ENCODE measurements at places on chromosomes 16 and 17.

- DNase-seq: no peak
Observed at GRCh38 chr17:78458736-78459335, 80.4 kb downstream of the PGS1 start.

GRCh38 chr17:4590981-4591453 lies 6.7 kb downstream of the SMTNL2 start:
- no peak for DNase-seq

DNA sequence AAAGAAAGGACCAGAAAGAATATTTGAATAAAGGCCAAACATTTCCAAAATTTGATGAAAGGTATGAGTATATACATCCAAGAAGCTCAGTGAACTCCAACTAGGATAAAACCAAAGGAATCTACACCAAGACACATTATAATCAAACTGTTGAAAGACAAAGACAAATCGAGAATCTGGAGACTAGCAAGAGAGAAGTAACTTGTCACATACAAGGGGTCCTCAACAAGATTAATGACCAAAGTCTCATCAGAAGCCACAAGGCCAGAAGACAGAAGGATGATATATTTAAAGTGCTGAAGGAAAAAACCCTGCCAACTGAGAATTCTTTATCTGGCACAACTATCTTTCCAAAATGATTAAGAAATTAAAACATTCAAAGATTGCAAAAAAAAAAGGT lies 9.3 kb upstream of the IL21R start:
- no peak for DNase-seq

GRCh38 chr16:3511286-3512180 lies 10.7 kb downstream of the CLUAP1 start:
- no peak for DNase-seq

DNA sequence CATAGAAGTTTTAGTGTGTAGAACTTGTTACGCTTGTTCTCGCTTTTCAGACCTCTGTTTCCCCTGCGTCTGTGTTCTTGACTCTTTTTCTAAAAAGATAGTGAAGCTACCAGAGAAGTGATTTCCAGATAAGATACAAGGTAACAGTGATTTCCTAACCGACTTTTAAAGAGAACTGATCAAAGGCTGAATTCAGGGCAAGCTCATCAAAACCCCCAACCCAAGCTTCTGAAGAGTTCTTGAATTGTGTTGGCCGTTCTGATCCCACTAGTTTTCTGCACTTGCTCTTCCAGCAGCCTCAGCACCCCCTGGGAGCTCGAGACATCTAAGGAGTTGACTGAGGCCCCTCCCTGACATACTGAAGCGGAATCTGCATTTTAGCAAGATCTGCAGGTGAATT lies 12.7 kb upstream of the NSMCE1 start:
- DNase-seq: no peak

GRCh38 chr16:72394526-72394925 lies 222.6 kb upstream of the PMFBP1 start:
- no peak for DNase-seq

GRCh38 chr16:15942931-15943690 lies 6.3 kb upstream of the ABCC1 start:
- DNase-seq: no peak

DNA sequence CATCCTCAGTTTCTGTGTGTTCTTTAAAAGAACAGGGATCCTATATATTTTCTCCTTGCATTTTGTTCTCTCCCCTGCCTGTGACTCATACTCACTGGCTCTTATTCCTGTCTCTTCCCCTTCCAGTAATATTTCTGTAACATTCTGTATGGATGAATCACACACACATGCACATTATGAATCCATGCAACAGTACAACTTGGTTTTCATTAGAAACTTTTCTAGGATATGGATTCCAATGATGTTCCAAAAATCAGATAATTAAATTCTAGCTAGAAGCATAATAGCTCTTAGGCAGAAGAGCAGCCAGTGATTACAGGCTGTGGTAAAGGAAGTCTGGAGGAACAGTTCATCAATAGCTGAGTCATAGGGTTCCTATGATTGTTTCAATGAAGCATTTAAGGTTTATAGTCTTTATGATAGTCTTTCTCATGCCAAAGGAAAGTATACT lies 119.6 kb upstream of the PMFBP1 start:
- DNase-seq: no peak

DNA sequence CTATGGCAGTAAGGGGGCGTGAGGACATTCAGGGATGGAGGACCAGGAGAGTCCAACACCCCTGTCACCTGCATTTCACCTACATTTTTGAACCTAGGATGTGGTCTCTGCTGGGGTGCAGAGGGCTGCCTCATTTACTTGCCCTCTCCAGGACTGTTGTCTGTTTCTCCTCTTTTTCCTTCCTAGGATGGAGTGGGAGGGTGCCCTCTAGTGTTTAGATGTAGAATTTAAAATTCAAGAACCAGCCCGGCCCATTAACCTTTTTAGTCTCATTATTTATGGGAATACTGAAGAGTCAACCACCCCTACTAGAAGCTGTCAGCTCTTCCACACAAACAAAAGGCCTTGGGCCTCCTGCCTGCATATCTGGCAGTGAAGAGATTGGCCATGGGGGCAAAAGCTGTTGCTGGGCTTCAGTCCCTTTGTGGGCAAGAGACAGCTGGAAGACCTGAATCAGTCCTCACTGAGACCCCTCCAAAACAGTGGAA lies 2.5 kb upstream of the STARD3 start:
- DNase-seq: peak; percentile 66

- no peak for DNase-seq
Observed at GRCh38 chr16:86019446-86020047, 120.6 kb downstream of the IRF8 start.

GRCh38 chr16:57260294-57260929 lies 15.4 kb downstream of the ARL2BP start:
- DNase-seq: no peak

GRCh38 chr17:43528319-43528987 lies 17.7 kb downstream of the ETV4 start:
- no peak for DNase-seq

DNA sequence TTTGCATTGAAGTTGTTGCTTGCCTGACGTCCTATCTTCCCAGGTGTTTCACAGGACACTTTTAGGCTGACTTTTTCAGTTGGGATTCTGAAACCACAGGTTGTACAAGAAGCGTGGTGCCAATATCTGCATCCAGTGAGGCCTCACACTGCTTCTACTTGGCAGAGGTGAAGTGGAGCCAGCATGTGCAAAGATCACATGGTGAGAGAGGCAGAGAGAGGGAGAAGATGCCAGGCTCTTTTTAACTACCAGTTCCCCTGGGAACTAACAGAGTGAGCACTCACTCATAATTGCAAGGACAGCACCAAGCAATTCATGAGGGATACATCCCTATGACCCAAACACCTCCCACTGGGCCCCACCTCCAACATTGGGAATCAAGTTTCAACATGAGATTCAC lies 5.8 kb upstream of the ABCA6 start:
- DNase-seq: no peak

- DNase-seq: no peak
Observed at GRCh38 chr16:80023865-80024264, 423.3 kb upstream of the MAF start.

DNA sequence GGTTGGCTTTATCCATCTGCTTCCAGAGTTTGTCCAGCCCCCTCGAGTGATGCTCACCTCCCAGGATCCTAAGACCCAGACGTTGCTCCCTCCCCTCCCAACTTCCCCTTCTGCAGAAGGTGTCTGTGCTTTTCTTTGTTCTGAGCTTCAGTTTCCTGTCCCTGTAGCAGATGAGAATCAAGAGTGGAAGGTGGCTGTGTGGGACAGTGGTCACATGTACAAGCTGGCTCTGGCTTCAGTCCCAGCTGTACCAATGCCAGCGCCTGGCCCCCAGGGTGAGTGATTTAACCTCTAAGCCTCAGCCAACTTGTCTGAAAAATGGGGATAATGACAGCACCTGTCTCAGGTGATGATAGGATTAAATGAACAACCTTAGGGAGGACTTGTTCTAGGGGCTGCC lies 7.7 kb downstream of the PRR15L start:
- DNase-seq: no peak

DNA sequence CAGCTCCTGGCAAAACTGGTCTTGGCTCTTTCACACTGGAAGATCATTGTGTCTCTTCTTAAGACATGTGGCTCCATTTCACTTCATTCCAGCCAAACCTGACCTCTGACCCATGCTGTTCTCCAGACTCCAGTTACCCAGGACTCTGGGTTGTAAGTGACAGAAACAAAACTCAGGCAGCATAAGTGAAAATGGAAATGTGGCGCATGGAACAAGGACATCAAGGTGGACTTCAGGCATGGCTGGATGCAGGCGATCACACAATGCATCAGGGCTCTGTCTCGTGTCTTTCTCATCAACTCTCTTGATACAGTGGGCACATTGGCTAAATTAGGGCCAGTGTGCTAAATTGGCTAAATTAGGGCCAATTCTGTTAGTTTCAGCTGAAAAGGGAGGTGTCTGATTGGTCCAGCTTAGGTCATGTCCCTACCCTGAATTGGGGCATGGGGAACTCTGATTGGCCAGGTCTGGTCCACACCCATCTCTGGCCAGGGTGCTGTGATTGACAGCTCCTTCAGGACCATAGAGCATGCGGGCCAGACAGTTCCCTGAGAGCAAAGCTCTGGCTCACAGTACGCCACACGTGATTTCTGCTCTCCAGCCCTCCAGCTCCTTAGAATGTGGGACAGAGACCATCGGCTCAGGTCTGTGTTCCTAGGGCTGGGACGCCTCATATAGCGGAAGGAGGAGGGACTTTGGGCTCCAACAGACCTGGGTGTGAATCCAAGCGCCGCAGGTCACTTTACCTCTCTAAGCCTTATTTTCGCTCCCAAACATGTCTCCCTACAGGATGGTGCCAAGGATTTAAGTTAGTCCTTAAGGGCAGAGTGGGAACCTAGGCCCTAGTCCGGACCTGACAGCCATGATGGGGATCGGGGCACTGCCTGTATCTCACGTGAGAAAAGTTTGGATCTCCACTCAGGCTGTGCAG lies 17.5 kb downstream of the SOCS1 start:
- DNase-seq: no peak

- no peak for DNase-seq
Observed at GRCh38 chr17:1179818-1180742, at the start of gene ABR. Gene ABR, minus strand, starts transcription at chr17:1179981. Its CDS starts 254 bp downstream, at chr17:1179727.

- DNase-seq: no peak
Observed at GRCh38 chr16:25148568-25149215, 37.1 kb downstream of the LCMT1 start.

GRCh38 chr17:49496867-49497147 lies 1.7 kb downstream of the NGFR start:
- DNase-seq: no peak

- no peak for DNase-seq
Observed at GRCh38 chr17:72714357-72714966, 378.0 kb downstream of the SLC39A11 start.

DNA sequence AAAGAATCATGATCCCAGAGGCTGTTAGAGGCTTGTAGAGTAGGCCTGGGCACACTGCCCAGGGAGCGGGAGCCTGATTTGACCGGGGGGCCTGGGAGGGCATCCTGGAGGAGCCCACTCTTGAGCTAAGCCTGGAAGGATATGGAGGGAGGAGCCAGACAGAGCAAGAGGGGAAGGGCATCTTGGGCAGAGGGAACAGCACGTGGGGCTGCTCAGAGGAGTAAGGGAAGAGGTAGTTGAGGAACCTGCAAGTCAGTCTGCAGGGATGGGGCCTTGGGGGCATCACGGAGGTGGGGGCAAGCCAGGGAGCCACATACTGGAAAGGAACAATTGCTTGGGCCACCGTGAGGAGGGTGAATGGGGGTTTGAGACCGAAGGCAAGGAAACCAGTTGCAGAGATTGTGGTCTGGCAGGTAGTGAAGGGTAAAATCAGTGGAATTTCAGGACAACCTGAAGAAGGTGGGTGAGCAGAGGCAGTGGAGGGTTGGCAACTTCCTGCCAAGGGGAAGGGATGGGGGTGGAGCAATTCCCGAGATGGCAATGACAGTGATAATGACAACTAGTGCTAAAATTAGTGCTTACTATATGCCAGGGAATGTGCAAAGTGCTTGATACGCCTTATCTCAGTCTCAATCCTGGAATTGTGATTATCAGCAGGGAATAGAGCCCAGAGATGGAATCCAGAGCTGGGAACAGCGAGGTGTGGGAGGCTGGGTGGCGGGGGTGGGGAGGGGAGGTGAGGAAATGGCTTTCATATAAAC lies 9.7 kb upstream of the RAI1 start:
- no peak for DNase-seq

DNA sequence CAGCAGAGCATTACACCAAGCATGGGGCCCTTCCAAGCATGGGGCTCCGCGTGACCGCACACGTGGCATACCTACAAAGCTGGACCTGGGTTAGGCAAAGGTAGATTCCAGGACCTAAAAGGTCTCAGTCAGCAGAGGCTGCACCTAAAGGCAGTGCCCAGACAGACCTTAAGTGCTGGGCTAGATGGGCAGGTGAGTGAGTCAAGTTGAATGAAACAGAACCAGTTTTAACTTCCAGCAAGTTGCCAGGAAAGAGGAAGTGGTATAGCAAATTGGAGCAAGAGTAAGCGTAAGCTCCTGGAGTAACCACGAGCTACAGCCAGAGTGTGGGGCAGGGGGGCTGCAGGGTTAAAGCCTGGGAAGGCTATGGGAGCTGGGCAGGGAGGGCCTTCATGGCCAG lies 49.5 kb downstream of the SRCIN1 start:
- no peak for DNase-seq

- DNase-seq: no peak
Observed at GRCh38 chr17:1091900-1092299, 87.9 kb downstream of the ABR start.

- no peak for DNase-seq
Observed at GRCh38 chr16:79263425-79263824, 337.1 kb downstream of the MAF start.

DNA sequence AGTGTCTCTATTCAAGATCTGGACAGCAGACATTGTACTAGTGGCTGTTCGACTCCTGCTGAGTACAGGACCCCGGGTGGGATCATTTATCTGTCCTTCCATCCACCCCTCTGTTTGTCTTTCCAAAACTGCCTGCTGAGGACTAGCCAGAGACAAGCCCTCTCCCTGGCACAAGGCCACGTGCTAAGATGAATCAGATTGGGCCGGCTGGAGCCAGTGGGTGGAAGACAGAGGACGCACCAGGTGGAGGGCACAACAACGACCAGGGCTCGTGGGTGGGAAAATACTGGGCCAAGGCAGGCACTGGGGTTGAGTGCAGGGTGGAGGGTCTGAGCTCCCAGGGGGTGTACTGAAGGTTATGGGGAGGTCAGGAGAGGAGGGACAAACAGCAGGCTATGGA lies 1.4 kb upstream of the CA7 start:
- DNase-seq: no peak

GRCh38 chr16:89216315-89217137 lies 977 bp upstream of the ZNF778 start:
- DNase-seq: peak; percentile 88

DNA sequence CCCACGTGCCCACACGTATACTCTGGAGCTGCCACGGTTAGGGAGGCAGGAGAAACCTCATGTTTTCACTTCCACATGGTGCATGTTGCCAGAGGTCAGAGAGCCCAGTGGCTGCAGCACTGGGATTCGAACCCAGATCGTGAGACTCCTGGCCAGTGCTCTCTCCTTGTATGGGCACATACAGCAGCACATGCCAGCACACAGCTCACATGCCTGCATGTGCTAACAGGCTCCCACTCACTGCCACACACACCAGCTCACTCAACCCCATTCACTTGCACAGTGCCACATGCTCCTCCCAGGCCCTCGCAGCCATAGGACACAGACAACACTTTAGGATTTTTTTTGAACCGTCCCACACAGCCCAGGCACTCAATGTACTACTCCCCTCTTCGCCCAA lies 49.5 kb upstream of the MRPS23 start:
- DNase-seq: no peak

- DNase-seq: no peak
Observed at GRCh38 chr16:28081391-28081968, 18.0 kb upstream of the GSG1L start.

All from hematopoietic multipotent progenitor cell treated with erythropoietin and hydrocortisone succinate and interleukin-3 and kit ligand, for 17 days (in vitro differentiated cells).